ENCODE measurements at places on chromosomes 2 and 18.
A peak's percentile ranks its signal among the peaks of the same experiment; 100 is the strongest.

- DNase-seq = no peak
These were observed 791.0 kb downstream of the LRRTM4 start for GRCh38 chr2:76731157-76731556.

DNA sequence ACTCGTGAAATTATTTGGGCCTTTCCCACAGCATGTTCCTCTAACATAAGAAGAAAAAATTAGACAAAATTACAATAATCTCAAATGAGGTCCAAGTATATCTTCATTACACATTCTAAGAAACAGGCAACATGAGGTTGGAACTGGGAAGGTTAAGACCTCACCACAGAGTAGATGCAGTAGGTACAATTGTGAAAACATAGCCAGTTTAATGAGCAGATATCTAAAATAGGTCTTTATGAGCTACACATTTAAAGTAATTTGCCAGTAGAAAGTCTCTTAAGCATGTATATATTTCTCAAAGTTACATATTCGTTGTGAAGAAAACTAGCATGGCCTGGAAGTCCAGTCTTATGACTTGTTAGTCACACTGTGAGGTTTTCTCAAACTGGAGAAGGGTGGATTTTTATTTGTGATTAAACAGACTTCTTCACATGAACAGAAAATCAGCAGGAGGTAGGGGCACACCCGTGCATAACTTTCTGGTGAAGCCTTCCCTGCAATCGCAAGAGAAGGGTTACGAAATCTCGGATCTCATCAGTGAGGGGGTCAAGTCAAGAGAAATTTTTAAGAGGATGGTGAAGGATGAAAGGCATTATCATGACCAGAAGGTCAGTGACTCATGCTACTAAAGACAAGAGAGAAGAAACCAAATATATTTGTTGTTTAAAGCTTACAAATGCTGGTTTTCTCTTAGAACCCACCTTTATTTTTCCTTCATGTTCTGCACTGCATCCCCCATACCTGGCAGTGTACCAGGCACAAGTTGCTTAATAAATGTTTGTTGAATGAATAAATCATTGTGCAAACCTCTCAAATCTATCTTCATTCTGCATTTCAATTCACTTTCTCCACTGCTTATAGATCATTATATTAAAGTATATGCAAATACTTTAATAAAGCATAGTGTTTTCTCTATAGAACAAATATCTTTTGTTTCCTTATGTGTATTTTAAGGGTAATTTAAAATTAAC, 5.1 kb upstream of the RAB27B start:
- DNase-seq = peak; percentile 57

DNA sequence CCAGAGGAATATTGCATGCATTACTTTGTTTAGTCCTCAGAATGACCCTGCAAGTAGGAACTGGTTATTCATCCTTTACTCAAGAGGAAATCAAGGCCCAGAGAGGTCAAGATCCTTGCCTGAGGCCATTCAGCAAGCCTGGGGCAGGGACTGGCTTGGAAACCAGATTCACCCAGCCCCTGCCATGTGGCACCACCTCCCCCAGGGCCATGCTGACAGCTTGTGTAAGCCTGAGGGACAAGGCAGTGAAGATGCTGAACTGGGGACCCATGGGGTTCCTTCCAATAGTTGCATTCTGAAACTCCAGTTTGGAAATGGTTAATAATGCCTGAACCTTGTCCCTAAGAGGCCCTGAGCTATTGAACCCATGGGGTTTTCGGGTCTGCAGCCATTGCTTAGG, 24.2 kb downstream of the TCF7L1 start:
- DNase-seq = no peak

- no peak for DNase-seq
These were observed 13.5 kb downstream of the RASGRP3 start for GRCh38 chr2:33489835-33490431.

DNA sequence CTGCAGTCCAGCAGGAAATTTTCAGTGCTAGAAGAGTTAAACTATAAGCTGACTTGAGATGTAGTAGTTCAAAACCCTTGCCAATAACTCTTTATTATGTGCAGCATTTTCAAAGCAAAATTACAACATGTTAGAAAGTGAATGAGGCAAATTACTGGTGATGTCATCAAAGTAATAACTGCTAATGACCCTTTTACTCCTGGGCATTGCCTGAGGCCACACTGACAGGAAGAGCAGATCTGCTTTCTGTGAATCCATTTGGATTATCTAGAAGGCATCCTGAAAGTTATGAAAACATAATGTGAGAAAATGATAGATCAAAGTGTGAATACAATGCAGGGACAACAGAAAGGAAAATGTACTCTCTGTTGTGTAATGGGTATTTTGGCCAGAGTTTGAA, 139.6 kb upstream of the TRIB2 start:
- no peak for DNase-seq

DNA sequence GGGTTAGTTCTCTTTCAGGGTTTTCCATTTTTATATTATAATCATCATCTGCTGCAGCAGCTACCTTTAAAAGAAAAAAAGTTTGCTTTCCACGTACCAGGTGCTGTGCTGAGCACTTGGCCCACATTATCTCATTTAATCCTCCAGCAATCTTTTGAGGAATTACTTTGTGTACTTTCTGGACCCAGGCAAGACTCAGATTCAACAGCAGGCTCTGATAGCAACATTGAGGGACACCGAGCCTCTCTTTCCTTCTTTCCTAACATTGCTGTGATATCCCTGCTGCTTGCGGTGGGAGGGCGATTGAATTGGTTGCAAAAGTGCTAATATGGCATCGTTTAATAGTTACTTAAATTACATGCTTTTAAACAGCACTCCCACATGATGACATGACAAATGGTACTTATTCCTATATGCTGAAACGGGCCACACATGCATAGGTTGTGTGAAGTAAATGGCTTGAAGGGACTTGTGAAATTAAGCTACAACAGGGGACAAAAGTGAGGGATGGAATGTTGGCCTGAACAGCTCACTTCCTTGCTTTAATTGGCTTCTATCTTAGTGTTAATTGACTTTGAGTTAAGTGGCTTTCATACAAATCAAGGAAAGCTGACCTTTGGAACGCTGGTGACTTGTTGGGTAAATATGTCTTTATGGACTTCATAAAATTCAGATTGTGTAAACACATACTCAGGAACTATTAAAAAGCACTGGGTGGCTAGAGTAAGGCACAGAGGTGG, 21.2 kb downstream of the SPRED2 start:
- no peak for DNase-seq

GRCh38 chr2:209305026-209305425, 118.8 kb upstream of the MAP2 start:
- no peak for DNase-seq

DNA sequence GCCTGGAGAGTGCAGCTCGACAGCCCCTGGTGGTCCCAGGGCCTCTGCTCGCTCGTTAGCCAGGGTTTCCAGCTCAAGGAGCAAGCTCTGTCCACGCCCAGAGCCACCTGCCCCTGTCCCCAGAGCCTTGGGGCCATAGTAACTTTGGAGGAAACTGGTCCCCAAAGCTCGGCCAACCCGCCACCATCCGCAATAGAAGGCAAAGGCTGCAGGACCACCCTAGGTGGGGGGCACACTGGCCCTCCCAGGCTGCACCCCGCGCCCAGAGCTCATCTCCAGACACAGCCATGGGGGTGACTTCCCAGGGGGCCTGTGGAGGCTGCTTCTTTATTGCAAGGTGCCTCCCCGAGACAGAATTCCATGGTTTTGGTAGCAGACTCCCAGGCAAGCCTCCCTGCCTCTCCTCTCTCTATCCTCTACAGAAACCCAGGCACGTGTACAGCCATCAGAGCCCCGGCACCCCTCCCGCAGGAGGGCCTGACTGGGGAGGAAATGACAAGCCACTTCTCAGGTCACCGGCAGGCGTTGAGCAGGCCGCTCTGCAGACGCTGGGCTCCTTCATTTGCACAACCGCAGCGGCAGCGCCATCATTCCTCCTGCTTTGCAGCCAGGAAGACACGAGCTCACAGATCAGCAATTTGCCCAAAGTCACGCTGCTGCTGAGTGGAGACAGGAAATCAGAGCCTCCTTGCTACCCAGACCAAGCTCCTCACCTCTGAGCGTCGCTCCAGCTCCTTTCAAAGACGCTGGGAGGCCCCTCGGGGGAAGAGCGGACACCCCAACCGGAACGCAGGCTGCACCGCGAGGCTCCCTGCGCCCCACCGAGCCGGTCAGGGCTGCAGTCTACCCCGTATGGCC, 80.2 kb downstream of the NDUFA10 start:
- DNase-seq = no peak

DNA sequence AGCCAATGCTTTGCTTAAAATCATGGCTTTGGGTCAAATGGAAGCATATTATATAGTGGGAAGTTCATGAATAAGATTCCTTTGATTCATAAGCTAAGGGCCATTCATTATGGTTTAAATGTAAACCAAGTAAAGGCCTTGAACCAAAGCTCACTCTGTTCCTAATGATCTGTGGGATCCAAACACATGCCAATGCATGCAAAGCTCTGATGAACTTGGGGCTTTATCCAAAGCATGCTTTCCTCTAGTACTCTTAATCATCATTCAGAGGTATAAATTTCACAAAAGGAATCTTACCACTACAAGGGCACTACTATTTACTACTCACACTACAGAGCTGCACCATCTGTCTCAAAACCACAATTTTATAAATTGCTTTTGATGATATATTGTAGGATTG, 102.8 kb upstream of the RBMS1 start:
- DNase-seq = no peak

GRCh38 chr2:240364961-240365775, 70.3 kb upstream of the GPC1 start:
- DNase-seq = no peak

- DNase-seq = peak; percentile 74
These were observed 102.2 kb downstream of the ALPK2 start for GRCh38 chr18:58526425-58527284.

DNA sequence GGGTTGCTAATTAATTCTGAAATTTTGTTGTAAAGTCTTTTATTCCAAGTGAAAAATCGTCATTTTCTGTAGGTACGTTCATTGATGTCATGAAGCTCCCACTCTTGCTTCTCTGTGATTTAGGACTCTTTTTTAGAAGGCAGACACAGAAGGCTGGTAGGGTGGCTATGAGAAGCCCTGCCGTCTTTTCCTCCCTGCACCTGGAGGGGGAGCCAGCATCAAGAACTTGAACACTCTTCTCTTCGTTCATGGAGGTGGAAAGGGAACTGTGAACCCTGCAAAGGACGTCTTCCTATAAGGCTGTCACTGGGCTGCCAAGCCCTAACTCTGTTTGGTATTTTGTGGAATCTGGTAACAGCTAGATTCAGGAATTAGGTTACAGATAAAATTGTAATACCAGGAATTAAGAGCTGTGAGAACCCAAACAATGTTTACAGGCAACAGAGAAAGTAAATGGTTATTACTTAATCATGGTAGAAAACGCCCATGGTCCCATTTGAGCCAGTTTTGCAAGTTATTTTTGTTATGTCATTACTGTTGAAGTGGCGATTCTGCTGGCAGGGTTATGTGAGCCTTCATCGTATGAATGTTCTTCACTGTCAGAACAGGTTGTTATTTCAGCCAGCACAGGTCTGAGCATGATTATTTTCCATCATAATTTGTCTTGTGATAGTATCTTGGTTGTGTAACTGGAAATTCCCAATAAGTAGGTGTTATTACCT, 112.2 kb downstream of the OSBPL6 start:
- DNase-seq = no peak

GRCh38 chr18:22667156-22667555, 249.4 kb upstream of the CTAGE1 start:
- no peak for DNase-seq

DNA sequence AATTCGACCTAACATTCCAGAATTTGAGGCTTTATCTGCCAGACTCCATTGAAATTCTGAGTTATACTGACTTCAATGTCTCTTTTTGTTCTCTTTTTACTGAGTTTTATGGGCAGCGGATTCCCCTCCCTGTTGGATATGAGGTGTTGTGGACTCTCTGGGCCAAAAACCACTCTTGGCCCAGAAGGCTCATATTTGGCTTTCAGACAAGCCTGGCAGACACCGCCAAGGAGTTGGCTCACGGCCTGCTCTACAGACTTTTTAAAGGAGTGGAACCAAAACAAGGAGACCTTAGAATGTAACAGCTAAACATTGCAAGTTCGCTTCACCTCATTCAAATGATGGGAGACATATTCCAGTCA, 206.4 kb upstream of the NCKAP5 start:
- no peak for DNase-seq

DNA sequence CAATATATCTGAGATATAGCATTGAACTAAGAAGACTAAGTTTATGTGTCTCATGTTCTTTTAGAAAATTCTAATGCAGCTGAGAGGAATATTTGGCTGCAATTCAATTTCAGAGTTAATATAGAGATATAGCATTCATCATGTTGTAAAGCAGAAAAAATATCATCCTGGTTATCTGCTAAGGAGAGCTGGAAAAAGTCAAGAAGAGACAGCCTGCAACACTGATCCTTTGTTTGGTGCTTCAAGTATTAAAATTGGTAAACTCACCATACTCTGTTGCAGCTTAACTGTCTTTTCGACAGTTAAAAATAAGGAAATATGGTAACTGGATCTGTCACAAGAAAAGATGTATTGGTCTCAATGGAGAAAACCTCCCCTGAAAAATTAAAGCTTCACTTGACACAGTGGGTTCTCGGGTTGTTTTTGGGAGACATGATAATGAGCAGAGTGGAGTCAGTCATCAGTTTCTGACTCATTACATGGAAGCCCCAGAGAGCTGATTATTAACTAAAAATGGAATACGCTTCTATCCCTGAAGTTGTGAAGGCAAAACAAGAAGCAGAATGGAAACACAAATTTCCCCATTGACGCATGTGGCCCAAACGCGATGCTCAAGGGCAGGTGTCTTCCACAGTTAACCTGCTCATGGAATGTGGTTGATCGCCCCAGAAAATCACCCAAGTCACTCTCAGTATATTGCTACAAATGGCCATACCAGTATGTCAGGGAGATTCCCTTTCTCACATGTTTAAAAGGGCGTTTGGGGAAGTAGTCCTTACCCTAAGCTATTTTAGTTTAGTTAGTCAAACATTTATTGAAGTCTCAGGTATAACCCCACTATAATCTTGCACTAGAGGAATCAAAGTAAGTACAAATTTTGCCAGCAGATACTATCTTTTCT, 8.2 kb downstream of the BCL2 start:
- DNase-seq = no peak

GRCh38 chr2:240179186-240179815, 38.8 kb upstream of the OTOS start:
- DNase-seq = no peak

- no peak for DNase-seq
These were observed 439.2 kb upstream of the ACVR2A start for GRCh38 chr2:147405651-147406050.

DNA sequence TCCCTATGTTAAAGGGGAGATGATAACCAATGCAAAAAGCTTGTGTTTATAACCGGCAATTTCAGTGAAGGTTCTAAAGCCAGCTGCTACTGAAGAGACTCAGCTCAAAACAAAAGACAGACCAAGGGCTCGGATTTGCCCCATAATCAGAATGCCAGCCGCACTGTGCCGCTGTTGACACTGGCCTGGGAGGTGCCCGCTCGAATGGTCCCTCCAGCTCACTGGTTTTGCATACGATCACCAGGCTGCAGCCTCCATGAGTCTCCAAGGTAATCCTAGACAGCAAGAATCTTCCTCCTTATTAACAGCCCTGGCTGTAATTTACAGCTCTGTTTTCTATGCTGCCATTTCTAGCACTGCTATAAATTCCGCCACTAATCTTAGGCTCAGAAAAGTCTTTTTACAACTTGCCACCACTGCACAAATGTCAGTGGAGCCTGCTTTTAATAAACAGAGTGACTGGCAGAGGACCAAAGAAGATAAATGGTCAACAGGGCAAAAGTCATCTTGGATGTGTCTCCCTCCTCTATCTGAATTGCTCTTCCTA, 155.7 kb upstream of the SH3BP4 start:
- no peak for DNase-seq

- DNase-seq = no peak
These were observed 558.7 kb upstream of the LRRTM1 start for GRCh38 chr2:80863147-80863714.
